ENCODE measurements at places on chromosomes 5 and 9.

DNA sequence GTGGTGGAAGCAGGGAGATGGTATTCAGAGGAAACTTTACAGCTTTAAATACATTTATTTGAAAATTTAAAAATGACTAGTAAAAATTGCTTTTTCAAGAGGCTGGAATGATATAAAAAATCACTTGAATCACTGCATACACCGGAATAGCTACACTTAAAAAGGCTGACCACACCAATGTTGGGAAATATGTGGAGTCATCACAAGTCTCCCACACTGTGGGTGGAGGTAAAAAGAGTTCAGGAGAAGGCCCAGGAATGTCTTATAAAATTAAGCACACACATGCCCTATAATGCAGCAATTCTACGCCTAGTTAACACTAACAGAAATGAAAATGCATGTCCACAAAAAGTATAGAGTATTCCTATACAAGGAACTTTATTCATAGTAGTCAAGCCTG, 198.1 kb downstream of the ROR2 start:
- no peak for DNase-seq

- DNase-seq = no peak
Observed at GRCh38 chr9:32627394-32627954, 8.0 kb downstream of the TAF1L start.

DNA sequence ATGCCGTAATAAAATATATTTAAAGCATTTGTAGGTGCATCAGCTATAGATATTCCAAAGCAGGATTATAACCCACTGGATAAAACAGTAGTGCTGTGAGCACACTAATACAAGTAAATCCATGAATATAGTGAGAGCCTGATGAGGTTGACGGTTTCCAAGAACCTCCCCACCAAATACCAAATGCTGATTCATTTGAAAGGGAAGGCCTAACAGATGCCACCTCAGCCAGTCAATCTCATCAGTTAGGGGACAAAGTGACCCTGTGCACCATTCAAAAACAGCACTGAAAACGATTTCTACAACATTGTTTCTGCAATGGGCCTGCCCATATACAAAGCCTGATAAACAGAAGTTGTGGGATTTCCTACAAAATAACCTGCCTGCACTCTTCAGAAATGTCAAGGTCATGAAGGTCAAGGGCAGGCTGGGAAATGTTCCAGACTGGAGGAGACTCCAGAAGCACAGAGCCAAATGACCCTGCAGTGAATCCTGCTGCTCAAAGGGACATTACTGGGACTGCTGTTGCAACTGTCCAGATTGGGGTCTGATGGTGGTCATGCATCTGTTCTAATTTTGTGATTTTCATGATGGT, 69.6 kb downstream of the ROR2 start:
- DNase-seq = no peak

- DNase-seq = peak; percentile 67
Observed at GRCh38 chr9:94861589-94862272, 135.2 kb downstream of the AOPEP start.

DNA sequence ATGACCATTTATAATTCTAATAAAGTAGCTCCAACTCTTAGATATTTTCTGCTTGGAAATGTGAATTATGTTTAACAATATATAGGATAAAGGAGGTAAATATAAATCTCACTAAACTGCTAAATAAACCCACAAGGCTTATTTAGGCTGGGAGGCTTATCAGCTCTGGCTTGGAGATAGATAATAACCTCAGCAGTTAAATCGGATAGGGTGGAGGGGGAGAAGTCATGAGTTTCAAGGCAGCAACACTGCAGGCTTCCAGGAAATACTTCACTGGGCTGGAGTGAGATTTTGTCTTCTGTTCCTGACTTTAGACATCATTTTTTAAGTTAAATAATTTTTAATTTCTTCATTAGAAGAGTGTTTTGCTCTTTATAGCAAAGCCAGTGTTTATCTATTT, 80.0 kb upstream of the ITGA2 start:
- no peak for DNase-seq

DNA sequence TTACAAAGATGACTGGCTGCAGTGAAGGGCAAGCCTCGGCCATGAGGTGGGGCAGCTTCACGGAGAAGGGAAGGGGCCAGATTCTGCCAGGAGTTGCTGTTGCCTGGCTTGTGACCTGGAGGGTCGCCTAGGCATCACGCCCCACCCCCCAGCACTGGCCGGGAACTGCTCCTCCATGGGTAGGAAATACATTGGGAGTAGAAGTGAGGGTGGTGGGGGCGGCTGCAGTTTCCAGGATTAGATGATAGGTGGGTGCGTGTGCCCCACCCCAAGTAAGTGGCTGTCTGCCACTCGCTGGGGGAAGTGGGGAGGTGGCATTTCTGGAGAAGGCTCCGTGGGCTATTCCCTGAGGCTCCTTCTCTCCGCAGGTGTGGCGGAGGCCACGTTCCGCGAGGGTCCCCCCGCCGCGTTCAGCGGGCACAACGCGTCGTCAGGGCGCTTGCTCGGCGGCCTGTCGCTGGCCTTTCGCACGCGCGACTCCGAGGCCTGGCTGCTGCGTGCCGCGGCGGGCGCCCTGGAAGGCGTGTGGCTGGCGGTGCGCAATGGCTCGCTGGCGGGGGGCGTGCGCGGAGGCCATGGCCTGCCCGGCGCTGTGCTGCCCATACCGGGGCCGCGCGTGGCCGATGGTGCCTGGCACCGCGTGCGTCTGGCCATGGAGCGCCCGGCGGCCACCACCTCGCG, 16.9 kb downstream of the CRB2 start:
- no peak for DNase-seq

DNA sequence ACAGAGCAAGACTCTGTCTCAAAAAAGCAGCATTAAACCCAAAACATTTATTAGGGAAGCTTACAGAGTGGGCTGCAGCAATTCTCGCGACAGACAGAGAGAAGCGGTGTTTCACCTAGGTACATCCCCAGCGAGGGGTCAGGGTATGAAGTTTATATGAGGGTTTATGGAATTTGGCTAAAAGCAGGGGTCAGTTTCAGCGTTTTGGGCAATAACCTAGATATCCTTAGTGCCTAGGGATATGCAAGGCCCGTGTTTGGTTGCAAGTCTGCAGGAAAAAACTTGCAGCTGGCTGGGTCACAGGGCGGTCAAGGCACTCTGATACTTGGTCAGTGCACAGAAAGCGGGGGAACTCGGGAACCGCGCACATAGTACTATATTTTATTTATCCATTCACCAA, 649 bp upstream of the GLE1 start:
- DNase-seq = no peak

DNA sequence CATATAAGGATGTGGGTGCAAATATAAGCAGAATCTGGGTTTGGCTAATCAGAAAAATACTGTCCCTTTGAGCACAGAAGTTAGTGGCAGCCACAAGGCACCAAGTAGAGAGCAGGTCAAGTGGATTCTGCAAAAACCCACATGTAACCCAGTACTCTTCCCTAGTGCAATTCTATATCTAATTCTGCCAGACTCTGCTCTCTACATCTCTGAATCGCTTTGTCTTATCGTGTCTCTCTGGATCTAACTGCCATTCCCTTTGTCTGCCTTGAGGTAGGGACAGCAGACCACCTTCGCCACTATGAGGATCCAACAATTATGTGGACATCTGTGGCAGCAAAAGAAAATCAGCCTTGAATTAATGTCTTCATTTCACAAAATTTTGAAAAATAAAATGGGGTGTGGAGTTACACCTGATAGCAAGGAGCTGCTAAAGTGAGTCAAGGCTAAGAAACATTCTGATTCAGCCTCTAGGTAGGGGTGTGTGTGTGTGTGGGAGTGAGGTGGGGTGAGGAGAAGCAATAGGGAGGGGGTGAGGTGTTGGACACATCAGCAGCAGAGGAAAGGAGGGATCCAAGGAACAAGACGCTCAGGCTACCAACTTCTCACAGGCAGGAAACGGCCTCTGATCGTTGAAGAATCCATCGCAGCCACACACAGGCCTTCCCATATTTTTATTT, 33.7 kb upstream of the ZNF366 start:
- DNase-seq = no peak

GRCh38 chr5:145681216-145681615, 153.9 kb downstream of the PRELID2 start:
- no peak for DNase-seq

GRCh38 chr9:127739614-127740330, 4.7 kb upstream of the TOR2A start:
- no peak for DNase-seq

DNA sequence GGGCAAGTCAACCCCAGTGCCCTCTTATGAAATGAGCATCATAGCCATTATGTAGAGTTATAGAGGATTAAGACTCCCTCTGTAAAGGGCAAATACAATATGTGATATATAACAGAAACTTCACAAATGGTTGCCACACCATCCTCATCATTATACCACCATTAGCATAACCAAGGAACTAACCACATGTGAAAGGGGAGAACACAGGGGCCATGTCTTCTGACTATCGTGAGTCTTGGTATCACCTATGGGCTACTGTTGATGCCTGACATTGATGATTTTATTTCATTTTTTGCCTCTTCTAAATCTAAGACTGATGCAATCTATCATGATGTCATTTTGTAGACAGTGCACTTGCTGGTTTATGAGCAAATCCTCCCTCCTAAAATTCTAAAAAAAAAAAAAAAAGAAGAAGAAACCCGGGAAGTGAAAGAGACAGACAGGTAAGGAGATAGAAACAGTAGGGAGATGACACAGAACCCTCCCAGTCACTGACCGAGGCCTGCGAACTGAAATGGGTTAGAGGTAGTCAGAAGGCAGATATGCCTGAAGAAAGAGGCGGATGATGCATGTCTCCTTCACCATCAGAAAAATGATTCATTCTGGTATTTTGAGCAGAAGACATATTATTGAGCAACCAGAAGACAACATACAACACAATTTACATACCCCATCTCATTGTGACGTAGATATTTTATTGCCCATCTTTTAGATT, 266.0 kb downstream of the DMAC1 start:
- no peak for DNase-seq

DNA sequence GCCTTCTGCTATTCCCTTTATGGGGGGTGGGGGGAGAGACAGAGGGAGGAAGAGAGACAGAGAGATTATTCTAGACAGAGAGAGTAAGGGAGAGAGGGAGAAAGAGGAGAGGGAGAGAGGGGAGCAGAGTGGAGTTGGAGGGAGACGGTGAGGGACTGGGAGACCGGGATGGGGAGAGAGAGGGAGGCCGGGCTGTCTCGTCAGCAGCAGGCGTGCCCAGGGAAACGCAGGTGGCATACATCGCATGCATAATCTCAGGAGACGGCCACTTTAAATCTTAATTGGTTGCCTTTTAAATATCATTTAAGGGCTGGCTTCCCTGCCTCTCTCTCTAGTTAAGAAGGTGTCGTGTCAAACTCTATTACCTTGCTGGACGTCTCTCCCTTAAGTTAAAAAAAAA, 8.4 kb downstream of the IRX4 start:
- no peak for DNase-seq

DNA sequence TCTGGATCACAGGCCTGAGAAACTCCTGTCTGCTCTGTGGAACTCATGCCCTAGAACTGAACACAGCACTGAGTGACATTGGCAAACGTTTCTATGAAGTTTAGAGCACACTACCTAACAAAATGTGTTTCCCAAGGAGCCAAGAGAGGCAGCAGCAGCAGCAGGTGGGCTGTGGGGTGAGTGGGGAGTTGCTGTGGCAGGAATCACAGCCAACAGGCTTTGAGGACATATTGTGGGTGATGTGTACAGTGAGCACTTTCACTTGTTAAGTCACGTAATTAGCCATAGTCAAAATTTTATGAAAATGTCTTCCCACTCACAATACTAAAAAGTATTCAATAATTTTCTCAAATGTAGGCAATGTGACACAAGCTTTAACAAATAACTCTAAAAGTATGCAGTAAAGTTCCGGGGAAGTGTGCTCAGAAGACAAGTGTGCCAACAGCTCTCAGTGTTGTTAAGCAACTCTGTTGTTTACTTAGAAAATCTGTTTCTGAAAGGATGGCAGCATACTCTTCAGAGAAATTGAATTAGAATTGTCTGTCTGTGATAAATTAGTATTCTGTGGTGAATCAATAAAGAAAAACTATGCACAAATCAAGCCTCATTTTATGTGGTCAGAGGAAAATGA, 482.1 kb downstream of the SEMA5A start:
- DNase-seq = no peak

- DNase-seq = no peak
Observed at GRCh38 chr5:176894298-176894697, 4.8 kb downstream of the HK3 start.

DNA sequence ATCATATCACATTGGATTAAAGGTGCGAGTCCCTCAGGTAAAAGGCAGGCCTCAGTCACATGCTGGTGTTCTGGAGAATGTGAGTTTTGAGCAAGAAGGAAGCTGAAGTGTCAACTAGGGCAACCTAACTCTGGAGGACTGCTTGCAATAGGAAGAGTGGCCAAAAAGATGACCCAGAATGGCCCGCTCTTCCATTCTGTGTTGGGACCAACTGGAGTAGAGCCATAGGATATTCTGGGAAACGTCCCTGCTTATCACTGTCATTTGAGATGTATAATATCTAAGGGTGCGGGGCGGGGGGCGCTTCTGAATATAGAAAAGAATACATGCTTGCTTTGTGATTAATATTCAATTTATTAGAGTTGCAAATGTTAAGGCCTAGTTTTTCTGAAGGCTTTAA, 7.1 kb upstream of the TRIM7 start:
- no peak for DNase-seq

DNA sequence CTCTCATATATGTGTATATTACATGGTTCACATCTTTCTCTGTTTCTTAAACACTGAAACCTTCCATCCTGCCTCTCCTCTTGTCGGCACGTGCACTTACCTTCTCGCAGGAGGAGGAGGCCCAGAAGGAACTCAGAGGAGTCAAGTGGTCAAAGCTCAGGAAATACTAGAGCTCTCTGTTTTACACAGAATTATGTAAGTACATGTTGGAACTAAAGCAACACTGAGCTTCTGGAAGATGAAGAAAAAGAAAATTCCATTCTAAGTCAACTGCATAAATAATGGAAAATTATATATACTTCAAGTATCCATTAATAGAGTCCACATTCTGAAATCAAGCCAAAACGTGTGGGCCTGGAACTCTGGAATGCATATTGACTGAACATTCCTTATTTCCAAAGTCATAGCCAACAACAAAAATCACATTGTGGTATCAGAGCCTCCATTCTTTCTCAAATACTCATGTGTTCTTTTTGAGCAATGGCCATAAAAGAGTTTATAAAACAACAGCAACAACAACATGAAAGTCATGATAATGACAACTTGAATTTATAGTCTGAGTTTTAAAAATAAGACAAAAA, 121.5 kb upstream of the RAI14 start:
- peak; percentile 29 for DNase-seq

GRCh38 chr5:57346328-57346727, 136.3 kb downstream of the ACTBL2 start:
- DNase-seq = no peak

All from RCC 7860 (cell line).